ENCODE measurements at places on chromosomes 13 and 19.
A peak's percentile ranks its signal among the peaks of the same experiment; 100 is the strongest.

GRCh38 chr19:3178377-3178972 is at the start of gene S1PR4:
Gene S1PR4, plus strand, starts transcription at chr19:3178769. Its CDS starts 24 bp downstream, at chr19:3178793.
- DNase-seq = peak; percentile 73

DNA sequence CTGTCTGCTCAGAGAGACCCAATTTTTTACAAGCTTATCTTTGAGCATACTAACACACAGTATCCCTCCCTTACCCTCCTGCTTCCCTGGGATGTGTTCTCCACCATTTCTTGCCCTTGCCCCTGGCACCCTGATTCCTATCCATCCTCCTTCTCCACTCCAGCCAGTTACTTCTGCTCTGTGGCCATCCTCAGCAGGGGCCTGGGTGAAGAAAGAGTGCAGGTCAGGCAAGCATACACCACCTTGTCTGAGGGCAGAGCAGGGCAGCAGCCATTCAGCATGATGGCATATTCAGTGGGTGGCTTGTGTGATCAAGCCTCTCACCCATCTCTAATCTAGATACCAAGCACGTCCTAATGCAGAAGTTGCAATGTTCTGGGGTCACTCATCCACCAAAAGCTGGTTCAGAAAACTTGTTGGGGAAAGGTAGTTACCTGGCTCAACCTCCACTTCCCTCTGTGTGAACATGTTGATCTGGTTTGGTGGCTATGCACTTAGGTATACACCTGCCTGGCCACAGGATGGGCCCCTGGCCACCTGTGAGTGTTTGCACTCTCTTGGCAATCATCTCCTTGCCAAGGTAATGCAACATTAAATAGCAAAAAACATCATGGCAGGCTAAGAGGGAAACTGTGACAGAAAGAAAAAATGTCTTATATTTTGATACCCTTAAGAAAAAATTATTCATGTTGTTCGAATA is 900.3 kb upstream of the MIR17HG start:
- no peak for DNase-seq

- DNase-seq = no peak
Observed at GRCh38 chr13:41825691-41826090, 135.2 kb downstream of the VWA8 start.

DNA sequence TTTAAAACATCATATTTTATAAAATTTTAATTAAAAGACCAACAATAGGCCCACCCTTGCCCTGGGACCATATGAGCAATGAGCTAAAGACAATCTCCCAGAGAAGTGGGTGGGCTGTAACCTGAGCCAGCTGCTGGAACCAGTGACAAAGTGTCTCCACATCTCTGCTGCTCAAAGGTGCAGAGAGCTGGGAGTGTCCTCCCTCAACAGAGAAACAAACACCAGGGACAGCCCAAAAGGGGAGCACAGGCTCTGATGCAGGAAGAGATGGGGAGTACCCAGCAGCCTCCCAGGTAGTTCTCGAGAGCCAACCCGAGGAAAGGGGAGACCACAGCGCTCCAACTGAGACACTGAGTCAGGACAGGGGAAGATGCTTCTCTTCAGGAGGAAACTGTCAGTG is 39.1 kb downstream of the DOCK9 start:
- DNase-seq = no peak

DNA sequence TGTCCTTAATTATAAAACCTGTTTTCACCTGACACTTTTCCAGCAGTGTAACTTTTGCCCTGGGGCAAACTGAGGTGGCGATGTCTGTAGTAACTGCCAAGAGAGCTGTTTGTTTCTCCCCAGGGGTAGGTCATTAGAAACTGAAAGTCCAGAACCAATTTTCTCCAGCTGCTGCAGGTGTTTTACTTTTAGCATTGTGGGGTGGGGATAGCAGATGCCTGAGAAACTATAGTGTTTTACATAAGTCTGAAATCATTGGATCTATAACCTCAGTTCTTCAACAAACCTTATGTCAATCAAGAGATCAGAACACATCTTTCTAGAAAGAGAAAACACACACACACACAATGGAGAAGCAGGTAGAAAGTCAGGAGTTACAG is 92.7 kb downstream of the LHFPL6 start:
- no peak for DNase-seq

GRCh38 chr13:28657784-28658538 is 969 bp upstream of the POMP start:
- DNase-seq = no peak

GRCh38 chr19:10896851-10897526 is 25.6 kb downstream of the CARM1 start:
- no peak for DNase-seq

DNA sequence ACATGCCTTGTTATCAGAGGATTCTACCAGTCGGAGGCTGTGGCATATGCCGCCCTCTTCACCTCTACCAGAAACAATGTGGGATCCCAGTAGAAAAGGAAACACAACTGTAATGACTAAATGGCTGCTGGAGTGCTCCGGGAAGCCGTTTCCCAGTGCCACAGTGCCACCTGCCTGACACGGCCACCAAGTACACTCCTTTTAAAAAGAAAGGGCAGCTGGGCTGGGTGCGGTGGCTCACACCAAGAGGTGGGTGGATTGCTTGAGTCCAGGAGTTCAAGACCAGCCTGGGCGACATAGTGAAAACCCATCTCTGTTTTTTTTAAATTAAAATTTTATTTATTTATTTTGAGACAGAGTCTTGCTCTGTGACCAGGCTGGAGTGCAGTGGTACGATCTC is 67.3 kb downstream of the TRPM4 start:
- peak; percentile 39 for DNase-seq

GRCh38 chr13:46382224-46382623 is 4.8 kb downstream of the RUBCNL start:
- DNase-seq = no peak

GRCh38 chr19:1576242-1577089 is 8.3 kb upstream of the MEX3D start:
- no peak for DNase-seq

DNA sequence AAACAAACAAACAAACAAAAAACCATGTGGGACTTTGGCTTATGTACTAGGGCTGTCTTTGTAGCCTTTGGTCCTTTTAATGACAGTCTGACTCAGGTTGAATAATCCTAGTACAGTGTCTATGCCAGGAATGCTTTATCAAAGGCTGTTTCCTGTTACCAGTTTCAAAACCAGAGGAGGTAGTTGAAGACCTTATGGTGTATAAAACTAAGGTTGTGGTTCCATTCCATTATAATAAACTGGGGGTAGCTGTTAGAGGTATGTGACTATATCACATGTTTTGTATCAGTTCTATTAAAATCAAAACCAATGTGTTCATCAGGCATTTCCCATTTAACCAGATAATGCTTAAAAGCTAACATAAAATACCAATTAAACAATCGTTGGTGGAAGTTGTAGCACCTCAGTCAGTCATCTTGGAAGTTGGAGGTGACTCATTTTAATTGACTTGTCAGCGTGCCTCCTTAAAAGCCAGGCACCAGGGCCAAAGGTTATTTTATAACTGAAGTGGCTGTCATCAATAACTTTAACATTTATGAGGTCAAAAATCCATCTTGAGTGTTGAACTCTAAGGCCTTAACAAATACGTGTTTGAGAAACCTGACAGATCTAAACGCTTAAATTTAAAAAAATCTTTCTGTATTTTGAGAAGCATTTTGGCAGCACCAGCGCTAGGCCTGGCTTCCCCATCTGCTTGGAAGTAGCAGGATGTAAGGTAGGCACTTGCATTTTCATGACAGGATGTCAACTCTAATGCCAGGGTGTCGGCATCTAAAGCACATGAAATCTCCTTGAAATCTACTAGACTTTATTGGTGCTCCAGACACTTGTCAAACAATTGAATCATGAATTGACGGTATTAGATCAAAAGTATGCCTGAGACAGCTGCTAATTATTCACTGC is 162.5 kb downstream of the LMO7 start:
- no peak for DNase-seq

DNA sequence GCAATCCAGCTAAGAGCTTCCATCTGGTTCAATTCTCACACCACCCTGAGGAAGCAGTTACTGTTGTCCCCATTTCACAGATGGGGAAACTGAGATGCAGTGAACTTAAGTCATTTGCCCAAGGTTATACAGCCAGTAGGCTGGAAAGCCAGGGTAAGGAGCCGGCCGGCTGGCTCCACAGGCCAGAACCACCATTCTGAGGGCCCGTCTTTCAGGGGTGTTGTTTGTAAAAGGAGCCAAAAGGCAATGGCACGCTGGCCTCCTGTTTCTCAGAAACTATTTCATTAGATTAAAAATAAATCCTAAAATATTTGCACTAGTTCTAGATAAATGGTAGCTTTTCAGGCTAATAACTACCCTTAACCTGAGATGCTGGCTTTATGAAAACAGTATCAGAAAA is 114.9 kb downstream of the CRYL1 start:
- no peak for DNase-seq

DNA sequence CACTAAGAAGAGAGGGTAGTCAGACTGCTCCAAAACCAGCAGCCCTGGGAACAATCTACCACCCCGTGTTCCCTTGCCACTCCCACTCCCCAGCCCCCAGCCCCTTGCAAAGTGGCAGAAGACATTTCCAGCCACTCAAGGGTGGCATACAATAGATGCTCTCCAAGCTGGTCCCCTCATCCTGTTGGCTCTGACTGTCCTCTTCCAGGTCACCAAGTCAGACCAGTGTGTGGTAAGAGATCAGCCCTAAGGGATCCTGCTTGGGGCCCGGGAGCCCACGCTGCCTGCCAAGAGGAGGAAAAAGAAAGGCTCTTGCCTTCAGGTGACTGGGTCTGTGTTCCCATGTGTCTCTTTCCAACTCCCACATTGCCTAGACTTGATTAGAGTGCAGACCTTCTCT is 25.0 kb downstream of the SERP2 start:
- DNase-seq = no peak

GRCh38 chr19:3618144-3618810 is 8.3 kb downstream of the CACTIN start:
- DNase-seq = peak; percentile 55

- DNase-seq = peak; percentile 69
Observed at GRCh38 chr19:4198467-4199126, 16.1 kb downstream of the ANKRD24 start.

GRCh38 chr19:55481148-55481793 is 3.7 kb upstream of the NAT14 start:
- peak; percentile 53 for DNase-seq

GRCh38 chr13:76973920-76974617 is 17.8 kb upstream of the CLN5 start:
- no peak for DNase-seq

DNA sequence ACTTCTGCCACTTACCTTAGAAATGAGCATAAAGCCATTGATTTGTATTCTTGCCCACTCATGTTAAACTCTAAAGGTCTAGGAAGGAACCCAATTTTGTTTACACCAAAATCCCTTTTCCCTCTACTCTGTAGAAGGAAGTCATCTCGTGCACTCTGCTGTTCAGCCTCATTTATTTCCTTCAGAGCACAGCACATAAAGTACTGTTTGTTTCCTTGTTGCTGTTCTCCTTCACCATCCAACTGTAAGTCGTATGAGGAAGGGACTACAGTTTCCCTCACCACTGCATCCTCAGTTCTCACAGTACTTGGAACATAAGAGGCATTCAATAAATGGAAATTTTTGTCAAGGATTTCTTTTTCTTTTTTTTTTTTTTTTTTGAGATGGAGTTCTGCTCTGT is 24.6 kb downstream of the CDADC1 start:
- no peak for DNase-seq

DNA sequence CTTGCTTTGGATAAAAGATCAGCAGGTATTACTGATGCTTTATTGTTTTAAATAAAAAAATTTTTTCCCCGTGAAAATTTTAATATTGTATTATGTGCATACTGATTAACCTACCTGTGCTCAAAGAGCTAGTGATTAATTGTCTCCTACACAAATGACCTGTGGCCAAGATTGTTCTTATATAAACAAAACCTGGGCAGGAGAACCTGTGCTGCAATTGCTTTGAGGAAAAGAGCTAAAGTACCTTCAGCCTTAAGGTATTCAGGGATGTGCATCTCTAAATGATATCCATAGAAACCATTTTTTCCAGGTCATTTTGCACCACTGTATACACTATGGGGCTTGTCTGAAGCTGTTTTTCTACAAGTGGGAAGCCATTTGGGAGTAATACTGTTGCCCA is 1.2 kb downstream of the FRY start:
- no peak for DNase-seq

DNA sequence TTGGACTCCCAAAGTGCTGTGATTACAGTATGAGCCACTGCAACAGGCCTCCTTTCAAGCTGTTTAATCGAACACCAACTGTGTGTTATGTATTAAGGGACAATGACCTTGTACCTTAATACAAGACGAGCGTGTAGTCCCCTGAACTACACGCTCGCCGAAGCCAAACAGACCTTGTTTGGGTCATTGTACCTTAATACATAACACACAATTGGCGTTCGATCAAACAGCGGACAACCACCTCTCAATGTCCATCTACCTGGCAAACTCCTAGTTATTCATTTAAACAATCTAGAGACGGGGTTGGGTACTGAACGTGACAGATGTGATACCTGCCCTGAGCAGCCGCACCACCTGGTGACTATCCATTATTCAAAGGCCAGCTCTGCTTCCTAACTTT is 1.3 kb downstream of the CHERP start:
- no peak for DNase-seq

DNA sequence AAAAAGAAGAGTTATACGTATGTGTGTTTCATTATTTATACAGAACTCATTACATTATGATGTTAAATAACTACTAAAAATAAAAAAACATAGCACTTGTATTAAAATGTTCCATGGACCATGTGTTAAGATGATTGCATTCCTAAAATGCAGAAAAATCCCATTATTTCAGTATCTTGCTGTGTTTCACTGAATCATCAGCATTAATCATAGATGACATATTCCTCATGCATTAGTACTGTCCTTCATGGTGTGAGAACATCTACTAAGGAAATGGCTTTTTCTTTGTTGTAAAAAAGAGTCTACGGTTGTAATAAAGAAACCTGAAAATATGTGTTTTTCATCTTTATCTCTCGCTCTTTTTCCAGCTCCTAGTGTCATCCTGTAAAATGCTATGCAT is 416.5 kb downstream of the FGF14 start:
- DNase-seq = no peak

DNA sequence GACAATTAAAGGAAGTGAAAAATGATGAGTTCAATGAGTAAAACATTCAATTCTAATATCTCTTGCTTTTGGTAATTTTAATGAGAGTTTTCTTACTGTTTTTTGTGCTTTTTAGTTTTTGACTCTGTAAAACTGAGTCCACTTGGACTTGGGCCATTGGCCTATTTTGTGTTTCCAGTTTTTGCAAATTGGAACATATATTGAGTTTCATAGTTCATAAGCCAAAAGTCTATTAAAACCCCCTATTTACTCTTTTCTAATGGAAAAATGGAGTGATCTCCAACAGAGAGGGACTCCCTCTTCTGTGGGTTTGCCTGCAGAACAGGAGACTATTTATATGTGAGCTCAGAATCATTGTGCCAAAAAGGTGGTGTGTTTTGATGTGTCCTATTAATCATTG is 219.7 kb upstream of the SPRY2 start:
- no peak for DNase-seq

GRCh38 chr19:4984438-4984990 is 15.6 kb downstream of the KDM4B start:
- no peak for DNase-seq

- DNase-seq = no peak
Observed at GRCh38 chr13:110640591-110641029, 25.3 kb downstream of the NAXD start.

GRCh38 chr13:45142440-45143345 is 22.4 kb downstream of the GTF2F2 start:
- DNase-seq = no peak
